RCC 7860 (cell line): ENCODE measurements at places on chromosomes 16 and 17.

DNA sequence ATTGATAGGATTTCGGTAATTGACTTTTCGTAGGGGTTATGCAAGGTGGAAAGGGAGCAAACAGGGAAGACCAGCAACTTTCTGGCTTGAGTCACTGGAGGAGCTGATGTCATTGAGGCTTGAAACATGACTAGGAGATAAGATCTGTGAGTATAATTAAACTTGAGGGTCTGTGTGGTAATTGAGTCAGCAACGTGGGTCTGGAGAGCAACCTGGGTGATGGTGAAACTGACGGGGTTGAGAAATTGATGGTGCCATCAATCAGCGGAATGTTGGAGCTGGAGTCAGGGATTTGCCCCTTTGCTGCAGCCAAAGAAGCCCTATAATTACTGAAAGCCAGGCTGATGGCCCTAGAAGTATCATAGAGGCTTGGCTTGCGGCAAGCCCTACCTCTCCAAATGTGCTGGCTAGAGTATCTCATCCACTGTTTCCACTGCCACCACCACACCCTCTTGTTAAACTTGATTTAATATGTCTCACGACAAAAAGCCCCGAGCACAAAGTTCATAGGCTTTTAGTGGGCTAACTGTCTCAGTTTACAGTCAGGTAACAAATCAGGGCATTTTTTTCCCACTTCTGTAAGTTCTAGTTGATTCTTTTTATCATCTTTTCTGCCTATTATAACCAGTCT is 186.9 kb upstream of the ELAC2 start:
- no peak for DNase-seq

GRCh38 chr17:16013943-16014407 is 14.4 kb downstream of the TTC19 start:
- peak; percentile 49 for DNase-seq

- no peak for DNase-seq
Measured at GRCh38 chr16:62298600-62298999, 262.4 kb upstream of the CDH8 start.

GRCh38 chr16:2846511-2847310 is 11.3 kb downstream of the PRSS22 start:
- DNase-seq = peak; percentile 71

DNA sequence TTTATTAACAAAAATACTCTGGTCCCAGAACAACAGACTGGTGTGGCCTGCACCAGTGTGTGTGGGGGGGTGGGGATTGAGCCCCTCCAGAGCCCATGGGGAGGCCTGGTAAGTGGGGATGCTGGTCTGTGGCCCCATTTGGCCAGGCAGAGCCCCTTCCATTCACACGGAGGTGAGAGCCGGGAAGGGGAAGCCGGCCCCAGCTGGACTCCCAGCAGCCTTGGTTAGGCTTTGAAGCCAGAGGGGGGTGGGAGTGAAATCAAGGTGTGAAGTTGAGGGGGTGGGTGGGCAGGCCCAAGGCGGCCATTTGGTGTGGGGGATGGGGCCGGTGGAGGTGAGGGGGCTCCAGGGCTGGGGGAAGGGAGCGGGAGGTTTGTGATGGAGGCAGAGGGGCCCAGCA is 5.9 kb downstream of the TBX6 start:
- no peak for DNase-seq

DNA sequence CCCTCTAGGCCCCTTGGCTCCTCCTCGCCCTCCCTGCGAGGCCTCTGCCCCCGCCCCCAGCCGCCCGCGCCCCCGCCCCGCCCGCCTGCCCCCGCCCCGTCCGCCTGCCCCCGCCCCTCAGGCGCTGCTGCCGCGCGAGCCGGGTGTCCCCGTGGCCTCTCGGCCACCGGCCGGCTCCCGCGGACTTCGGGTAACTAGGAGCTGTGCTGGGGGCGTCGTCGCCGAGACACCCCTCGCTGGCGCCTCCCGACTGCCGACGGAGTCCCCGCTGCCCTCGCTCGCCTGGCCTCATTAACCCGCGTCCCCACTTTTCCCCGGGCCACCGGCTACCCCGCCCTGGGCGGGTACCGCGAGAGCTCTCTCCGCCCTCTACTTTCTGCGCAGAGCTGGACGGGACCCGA is at the start of gene TLCD1:
Gene TLCD1, minus strand, starts transcription at position 8 of the 401 bp plus-strand sequence. CDS start 136 bp downstream, outside the sequence.
- DNase-seq = no peak

GRCh38 chr17:68248199-68248825 is 469 bp downstream of the AMZ2 start:
- no peak for DNase-seq

- no peak for DNase-seq
Measured at GRCh38 chr16:71262391-71262790, 26.8 kb downstream of the CMTR2 start.

GRCh38 chr17:79721993-79722671 is 8.6 kb upstream of the ENPP7 start:
- DNase-seq = no peak

GRCh38 chr17:39994448-39994847 is 13.8 kb downstream of the PSMD3 start:
- no peak for DNase-seq

- DNase-seq = no peak
Measured at GRCh38 chr17:8954339-8954738, 11.2 kb downstream of the PIK3R5 start.

DNA sequence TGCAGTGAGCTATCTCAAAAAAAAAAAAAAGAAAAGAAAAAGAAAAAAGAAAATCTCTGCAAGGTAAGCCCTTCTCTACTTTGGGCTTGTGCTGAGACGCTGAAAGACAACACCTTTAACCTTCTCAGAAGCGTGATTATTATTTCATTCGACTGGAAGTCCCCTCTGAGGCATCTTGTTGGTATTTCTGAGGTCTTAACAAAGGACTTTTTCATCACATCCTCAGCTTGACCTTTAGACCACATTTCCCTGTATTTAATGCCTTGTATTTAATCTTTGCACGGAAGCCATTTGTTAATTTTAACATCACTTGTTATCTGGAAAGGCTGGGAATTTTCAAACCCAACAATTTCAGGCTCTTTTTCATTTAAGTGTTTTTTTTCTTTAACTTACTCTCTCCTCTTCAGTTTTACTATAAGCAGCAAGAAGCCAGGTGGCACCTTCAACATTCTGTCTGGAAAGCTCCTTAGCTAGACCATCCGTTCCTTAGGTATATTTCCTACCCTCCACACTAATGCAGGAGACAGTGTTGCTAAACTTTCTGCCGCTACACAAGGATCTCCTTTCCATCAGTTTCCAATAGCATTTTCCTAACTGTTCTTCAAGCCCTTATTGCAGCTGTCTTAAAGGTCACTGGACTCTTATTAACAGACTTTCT is 10.3 kb downstream of the KCTD13 start:
- DNase-seq = peak; percentile 75

DNA sequence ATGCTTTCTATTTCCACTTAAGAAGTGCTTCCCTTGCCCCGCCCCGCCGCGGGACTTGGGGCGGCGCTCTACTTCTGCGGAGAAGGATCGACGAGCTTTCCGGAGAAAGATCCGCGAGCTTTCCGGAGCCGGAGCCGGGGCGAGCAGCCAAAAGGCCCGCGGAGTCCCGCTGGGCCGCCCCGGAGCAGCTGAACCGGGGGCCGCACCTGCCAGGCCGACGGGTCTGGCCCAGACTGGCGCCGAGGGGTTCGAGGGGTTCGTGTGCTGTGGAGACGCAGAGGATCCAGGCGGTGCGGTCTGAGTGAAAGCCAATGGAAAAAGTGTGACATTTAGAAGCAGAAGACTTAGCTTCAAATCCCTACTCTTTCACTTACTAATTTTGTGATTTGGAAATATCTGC is 50.8 kb downstream of the TBC1D26 start:
- DNase-seq = no peak

DNA sequence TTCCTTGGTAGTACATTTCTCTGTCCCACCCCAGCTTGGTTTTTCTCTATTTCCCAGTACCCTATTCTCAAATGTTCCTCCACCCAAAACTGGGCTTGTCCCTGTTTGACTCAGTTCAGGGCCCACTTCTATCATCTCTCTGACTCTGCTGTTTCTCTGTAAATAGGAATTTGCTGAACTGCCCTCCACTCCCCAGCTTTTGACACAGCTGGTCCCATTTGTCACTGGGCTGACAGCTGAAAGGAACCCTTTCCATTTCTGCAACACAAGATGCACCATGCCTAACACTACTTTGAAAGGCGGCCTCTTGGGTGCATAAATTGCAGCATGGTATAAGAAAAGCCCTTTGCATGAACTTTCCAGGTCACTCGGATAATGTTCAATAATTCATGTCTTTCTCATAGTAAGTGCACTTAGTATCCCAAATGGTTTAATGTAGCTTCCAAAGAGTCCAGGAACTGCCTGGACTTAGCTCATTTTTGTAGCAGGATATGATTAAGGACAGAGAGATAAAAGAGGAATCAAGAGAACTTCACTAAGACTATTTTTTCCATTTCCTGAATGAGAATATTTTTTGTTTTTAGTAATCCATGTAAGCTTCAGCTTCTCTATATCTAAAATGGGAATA is 256.7 kb downstream of the CDH11 start:
- no peak for DNase-seq

DNA sequence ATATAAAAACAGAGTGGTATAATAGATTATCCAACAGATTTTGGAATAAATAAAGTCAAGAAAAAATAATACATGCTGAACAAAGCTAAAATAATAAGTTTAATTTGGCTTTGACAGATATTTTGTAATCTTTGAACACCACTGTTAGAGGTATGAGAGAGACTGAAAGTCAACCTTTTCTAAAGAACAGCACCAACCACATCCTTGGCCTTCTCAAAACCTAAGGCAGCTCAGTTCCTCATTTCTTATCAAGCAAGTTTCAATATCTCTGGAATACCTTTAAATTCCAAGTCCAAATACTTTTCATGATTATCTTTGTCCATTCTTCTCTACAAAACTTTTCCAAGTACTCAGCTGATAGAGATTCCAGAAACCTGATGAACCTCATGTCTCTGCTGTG is 1603.8 kb downstream of the CDH8 start:
- DNase-seq = no peak

DNA sequence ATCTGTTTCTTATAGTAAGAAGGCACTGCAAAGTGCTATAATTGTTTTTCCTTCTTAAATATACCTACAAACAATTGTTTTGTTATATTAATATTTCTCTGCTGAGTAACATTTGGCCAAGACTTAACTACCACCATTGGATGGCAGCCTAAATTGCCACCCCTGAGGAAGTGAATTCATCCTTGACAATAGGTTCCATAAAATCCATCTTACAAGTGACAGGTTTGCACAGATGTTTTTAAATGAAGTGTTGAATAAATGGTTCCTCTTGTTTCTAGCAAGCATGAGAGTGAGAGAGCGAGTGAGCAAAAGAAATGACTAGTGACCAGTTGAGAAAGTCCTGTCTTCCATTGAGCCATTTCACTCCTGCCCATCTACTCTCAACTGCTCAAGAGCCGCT is 8.3 kb upstream of the MPHOSPH6 start:
- no peak for DNase-seq

DNA sequence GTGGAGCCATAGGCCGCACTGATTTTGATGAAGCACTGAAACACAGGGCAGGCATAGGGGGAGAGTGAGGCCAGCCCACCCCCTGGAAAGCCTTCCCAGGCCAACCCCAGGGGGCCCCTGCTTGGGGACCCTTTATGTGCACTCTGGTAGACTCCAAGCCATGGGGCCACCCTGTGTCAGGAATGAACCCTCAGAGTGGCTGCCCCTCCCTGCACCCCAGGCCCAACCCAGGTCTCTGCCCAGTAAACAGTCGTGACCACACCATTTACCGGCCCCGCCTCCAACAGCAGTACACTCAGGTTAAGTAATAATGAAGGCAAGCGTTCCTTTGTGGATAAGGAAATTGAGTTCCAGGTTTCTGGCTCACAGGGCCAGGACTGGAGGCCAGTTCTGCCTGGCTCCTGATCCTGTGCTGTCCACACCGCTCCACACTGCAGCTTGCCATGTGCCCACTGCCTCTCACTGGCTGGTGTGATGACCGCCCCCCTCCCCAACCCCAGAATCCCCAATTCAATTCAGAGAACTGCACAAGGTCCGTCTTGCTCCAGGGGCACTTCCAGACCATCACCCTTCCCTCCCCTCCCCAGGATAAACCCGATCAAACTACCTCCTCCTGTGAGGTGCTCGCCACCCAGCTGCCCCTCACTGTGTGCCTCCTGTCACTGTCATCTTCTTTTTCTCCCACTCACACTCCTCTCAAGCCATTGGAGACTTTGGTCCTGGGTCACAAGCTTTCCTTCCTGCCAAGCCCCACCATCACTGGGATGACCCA is 13.6 kb downstream of the PIMREG start:
- DNase-seq = no peak

GRCh38 chr17:11705111-11705510 is 106.8 kb downstream of the DNAH9 start:
- DNase-seq = peak; percentile 79

GRCh38 chr17:72466199-72466598 is 345.4 kb downstream of the SOX9 start:
- peak; percentile 88 for DNase-seq

DNA sequence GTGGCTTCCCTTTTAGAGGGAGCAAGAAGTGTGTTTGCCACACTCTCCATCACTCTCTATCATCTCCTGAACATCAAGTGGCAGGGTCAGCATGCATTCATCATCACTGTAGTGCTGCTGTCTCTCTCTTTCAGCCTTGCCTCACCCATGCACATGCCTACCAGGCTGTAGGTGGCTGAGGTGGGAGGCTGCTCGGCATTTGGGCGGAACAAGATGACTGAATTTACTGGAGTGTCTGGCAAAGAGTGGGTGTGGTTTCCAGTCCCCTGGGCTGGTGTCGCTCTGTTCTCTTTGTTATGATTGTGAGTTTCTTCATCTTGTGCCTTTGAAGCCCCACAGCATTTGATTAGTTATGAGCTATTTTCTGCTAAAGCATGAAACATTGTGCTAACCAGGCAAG is 541.9 kb upstream of the EEF2KMT start:
- no peak for DNase-seq

DNA sequence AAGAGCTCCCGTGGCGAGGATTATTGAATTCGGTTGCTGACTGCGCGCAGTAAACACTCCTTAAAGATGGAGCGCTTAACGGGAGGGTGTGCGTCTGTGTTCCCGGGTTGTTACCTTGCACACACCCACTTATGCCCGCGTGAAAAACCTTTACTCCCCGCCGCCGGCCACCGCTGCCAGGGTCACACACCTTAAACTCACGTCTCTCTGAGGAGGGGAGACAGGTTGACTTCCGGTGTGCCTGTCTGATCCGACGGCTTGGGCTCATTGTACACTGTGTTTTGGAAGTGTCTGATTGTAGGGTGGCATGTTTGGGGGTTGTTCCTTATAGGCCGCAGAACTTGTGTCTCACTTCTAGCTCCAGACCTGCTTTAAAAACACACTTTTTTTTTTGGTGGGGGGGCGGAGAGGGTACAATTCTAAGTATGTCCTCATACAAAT is 66.8 kb downstream of the KPNA2 start:
- no peak for DNase-seq

DNA sequence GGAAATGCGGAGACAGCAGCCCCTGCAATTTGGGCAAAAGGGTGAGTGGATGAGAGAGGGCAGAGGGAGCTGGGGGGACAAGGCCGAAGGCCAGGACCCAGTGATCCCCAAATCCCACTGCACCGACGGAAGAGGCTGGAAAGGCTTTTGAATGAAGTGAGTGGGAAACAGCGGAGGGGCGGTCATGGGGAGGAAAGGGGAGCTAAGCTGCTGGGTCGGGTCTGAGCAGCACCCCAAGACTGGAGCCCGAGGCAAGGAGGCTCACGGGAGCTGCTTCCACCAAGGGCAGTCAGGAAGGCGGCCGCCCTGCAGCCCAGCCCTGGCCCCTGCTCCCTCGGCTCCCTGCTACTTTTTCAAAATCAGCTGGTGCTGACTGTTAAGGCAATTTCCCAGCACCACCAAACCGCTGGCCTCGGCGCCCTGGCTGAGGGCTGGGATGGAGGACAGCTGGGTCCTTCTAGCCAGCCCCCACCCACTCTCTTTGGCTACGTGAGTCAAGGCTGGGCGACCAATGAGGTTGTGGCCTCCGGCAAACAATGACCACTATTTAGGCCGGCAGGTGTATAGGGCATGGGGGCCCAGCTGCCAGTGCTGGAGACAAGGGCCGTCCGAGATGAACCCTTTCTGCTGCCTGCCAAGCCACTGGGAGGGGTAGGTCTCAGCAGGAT is 507 bp downstream of the SERPINF1 start:
- no peak for DNase-seq
